ENCODE measurements at places on chromosomes 6 and 20. TPM values are rescaled to one million over a fixed set of nuclear protein-coding genes. Genes with fewer than 3 reads are reported as not detected.
A peak's percentile ranks its signal among the peaks of the same experiment; 100 is the strongest.

DNA sequence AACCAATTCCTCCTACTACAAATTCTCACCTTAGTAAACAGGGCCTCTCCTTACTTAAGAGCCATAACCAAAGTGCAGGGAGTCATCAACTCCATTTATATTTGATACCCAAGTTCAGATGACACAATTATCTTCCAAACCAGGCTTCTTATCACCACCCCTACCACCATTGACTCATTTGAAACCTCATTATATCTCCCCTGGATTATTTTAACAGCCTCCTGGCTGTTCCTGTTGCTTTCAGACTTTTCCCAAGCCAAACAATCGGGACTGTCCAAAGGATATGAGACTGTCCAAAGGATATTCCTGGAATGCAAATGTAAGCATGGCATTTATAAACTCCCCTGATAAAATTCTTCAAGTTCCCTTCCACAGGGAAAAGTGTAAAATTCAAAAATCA is 394.3 kb downstream of the MAFB start:
- DNase-seq: no peak

GRCh38 chr6:54431466-54431865 is 123.2 kb downstream of the TINAG start:
- DNase-seq: no peak

DNA sequence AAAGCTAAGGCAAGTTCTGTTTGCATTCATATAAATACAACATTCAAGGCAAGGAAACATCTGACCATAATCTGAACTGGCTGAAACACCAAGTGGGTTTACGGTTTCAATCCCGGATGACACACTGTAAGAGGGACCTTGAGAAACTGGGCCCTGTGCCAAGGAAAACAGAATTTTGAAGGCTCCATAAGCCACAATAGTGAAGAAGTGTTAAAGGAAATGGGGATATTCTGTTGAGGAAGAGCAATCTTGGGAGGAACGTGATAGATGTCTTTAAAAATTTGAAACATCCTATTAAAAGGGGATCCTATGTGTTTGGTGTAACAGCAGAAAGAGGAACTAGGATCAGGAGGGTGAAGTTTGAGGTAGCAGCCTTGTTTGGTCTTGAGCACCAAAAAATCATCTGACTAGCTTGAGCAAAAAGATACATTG is 82.4 kb upstream of the TAB2 start:
- peak; percentile 40 for DNase-seq

Gene HDGFL1
- not detected for total RNA-seq

DNA sequence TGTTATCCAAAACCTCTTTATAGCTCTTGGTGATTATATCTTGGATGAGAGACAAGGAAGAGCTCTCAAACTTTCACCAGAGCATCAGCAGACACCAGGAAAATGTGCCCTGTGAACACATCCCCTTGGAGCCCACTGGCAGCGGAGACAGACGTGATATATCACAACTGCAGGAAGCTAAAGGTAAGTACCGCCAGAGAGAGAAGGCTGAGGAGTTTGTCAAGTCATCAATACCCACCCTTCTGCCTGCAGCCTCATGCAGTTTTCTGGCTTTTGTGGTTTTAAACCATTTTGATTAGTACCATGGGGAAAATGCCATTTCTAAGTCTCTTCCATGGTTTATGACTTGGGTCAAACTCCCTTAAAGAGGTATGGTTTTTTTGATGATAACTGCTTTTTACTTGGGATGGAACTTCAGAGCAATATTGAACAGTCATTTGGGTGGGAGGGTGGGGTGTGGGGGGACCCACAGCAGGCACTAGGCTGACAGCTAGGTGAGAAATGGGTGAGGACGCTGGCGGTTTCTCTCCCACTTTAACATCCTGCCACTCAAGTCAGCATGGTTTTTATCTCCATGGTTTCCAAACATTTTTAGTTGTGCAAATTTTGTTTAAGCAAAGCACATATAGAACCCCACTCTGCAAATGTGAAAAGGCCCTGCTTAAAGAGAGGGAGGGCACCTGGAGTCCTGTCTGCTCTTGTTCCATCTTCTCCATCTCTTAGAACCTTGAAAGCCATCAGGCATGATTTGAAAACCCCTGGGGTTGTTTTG is 108.4 kb downstream of the SCML4 start:
- DNase-seq: no peak

Gene PRKN
- total RNA-seq: 24.8 TPM

- DNase-seq: no peak
Measured at GRCh38 chr6:21158873-21159272, 434.7 kb upstream of the SOX4 start.

Measured in right cardiac atrium (tissue), 5 donors.